EH (cell line): ENCODE measurements at places on chromosomes 1 and 21.
A peak's percentile ranks its signal among the peaks of the same experiment; 100 is the strongest.

DNA sequence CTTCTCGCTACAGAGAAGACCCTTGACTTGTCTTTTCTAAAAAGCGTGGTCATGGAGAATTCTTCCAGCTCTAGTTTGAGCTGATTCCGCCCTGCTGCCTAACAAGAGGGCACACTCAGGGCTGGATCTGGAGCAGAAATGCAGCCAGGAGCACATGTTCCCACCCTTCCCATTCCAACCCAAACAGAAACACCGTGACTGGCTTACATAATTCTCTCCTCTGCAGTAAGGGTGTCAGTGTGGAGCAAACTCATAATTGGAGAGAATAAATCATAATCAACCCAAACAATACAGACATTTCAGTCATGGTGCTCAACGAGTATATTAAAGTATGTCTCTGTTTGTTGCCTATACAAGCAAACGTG lies 34.5 kb downstream of the CTNNBIP1 start:
- no peak for DNase-seq

DNA sequence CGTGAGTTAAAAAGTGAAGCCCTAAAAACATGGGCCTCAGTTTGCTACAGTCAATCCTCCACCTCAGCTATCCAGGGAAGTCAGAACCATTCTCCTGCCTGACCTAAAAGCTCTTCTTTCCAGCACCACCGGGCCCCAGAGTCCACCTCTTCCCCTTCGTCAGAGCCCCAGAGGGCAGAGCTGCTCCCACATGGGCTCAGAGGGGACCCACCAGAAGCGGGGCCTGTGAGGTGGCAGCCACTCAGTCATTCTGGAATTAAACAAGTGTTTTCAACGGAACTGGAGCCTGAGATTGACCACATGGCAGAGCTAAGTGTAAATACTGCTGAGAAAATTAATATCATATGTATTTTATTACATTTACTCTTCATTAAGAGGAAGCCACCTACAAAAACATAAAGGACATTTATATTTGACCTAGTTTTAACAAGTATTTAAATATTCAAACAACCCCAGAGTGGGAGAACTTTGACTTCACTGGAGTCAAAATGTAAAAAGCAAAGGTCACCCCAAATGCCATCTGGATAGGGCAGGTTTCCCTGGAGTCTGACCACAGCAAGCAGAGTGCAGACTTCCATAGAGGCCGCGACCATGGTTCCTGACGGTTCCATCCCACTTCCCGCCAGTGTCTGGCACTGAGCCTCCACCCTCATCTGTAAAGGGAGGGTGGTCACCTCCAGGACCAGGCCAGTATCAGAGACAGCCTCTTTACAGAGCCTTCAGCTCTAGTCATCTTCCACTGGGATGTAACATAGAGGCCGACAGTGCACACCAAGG lies 1.8 kb downstream of the SUMO3 start:
- no peak for DNase-seq

DNA sequence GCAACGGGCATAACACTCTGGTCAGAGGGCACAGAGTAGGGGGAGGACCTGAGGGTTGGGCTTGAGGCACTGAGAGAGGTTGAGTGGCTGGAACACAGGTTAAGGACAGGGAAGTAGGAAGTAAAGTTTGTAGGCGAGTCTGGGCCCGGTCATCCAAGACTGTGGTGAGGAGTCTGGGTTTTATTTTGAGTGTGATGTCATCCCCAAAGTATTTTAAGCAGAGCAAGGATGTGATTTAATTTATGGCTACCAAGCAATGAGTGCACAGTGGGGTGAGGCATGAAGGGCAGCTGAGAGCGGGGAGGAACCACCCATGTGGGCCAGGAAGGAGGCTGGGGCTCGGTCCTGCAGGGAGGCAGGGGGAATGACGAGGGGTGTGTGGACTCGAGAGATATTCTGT lies 11.2 kb upstream of the VWA5B1 start:
- peak; percentile 61 for DNase-seq

GRCh38 chr1:51697166-51697565 lies 80.3 kb downstream of the OSBPL9 start:
- peak; percentile 24 for DNase-seq

DNA sequence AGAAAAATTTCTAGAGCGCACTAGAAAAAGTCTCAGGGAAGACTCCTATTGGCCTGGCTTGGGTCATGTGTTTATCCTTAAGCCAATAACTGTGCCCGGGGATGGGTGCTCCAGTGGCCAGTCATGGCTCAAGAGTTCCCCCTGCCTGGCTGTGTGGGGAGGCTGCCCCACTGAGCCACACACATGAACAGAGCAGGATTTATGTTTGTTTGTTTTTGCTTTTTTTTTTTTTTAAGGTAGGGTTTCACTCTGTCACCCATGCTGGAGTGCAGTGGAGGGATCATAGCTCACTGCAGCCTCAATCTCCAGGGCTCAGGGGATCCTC lies 21.8 kb downstream of the EDN2 start:
- no peak for DNase-seq

DNA sequence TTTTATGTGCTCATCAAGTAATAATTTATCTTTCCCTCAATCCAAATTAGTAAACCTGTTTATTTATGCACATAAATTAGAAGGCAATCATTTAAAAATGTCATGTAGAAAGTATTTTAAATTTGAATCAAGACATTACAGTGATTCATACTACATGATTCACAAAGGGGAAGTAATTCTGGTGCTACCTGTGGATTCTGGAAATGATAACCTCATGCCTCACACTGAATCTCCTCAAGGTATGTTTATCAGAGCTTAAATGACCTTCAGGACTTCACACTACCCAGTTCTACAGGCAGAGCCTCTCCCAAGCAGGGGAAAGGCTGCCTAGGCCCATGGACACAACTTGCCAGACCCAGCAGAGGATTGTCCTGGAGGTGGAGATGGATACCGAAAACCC lies 25.2 kb upstream of the TDRD10 start:
- DNase-seq: no peak

- DNase-seq: no peak
Measured at GRCh38 chr1:171581226-171581625, 40.8 kb upstream of the MYOCOS start.

DNA sequence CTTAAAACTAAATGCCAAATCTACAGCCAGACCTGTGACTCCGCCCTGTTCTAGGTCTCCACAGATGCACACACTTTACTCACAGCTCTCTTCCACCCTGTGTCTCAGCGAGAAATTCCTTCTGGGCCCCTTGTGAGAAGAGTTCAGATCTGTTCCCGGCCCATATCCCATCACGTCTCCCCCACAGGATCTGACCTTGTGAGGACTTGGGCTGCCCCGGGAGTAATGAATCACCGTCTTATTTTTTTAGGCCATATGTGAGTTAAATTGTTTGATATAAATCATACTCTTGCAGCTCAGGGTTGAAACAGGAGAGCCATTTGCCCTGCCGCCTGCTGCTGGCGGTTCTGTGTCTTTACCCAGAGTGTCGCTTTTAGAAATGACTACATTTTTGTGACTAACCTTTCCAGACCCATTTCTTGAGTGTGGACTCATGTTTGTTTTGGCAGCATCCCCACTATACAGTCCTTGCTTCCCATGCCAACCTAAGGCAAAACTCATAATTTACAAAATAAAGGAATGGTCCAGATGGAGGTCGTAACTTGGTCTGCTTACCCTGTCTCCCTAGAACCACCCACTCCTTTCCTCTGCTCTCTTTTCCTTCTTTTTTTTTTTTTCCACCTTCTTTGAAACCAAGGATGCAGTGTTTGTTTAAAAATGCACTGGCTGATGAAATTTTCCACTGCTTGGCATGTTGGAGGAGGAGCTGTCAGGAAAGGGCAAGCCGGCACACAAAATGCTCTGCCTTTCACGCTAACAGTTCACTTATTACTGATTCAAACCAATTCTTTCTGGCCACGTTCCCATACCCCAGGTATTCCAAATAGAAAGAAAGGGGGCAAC lies 98.0 kb upstream of the C1orf105 start:
- peak; percentile 95 for DNase-seq

- DNase-seq: peak; percentile 92
Measured at GRCh38 chr1:54273092-54273794, 73.3 kb downstream of the MRPL37 start.

DNA sequence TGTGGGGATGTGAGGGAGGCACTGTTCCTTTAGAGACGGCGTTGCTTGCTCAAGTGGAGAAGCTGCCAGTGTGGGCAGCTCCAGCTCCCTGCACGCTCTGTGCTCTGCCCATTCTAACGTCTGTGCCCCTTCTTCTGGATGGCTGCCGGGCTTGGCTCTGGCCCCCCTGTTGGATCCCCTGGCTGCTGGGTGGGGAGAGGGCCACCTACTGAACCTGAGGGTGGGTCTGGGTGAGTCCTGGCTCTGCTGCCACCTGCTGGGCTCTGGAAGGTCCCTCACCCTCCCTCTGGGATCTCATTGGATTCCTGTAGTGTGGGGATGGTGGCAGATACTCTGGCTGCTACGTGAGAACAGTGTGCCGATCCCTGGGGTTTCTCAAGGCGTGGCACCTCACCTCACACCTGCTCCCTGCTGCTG lies 5.0 kb downstream of the PFKL start:
- DNase-seq: peak; percentile 54

DNA sequence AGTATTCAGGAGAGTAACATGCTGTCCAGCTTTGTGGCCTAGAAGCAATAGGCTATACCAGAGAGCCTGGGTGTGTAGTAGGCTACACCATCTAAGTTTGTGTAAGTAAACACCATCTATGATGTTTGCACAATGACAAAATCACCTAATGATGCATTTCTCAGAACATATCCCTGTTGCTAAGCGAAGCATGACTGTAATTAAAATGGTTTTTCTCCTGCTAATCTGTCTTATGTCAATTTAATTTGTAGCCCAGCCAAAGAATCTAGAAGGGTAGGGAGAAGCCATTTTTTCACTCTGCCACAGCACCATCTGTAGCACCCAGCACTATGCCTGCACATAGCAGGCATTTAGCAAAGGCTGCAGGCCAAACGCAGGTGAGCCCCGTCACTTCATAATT lies 2.0 kb upstream of the TTC24 start:
- DNase-seq: no peak

DNA sequence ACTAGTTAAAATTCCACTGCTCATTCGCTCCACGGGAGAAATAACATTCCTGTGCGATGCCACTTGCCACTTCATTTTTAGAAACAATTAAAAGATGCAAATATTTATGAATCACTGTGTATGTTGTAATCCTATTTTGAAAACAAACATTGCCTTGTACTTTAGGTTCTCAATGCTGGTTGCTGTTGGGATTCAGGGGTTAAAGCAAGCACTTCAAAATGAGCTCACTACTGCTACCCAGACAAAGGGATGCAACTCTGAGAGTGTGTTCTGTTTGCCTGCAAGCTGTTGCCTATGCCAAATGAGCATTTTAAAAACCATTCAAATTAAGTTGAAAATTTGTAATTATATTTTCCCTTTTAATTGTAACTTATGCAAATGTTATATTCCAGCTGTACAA lies 87.5 kb downstream of the RWDD3 start:
- no peak for DNase-seq
